ENCODE measurements at places on chromosomes 1 and 21.

DNA sequence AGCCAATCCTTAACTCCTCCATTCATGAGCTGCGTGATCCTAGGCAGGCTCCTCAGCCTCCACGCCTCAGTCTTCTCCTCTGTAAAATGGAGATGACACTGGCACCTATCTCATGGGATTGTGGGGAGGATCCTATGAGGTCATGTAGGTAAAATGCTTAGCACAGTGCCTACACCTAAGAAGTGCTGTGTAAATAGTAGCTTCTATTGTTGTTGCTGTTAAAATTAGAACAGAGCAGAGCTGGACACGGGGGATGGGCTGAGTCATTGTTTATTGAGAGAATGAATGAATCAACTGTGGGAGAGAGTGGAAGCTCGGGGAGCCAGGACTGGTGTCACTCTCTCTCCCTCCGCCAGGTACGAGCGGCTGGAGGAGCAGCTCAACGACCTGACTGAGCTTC, 43.0 kb downstream of the TMCC2 start:
- DNase-seq, result no peak

DNA sequence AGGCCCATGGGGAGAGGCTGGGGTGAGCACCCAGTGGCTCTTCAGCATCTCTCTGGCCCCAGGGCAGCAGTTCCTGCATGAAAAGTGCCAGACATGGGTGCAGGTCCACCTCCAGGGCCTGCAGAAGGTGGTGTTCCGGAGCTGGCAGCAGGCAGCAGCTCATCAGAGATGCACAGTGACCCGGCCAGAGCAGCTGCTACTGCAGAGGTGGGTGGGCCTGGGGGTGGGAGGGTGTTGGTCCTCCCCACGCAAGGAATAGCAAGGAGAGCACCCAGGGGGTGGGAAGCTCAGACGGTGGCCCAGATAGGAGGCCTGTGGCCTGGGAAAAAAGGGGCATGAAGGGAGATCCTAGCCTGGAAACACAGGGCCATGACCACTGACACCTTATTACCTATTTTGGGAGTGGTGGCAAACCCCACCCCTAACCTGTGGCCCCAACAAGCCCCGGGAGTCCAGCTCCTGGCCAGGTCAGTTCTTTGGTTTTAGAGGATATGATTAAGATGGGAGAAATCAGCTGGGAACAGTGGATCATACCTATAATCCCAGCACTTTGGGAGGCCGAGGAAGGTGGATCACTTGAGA, 20.2 kb downstream of the C1orf167 start:
- no peak for DNase-seq

GRCh38 chr1:105137543-105138457, 1388.1 kb downstream of the AMY1C start:
- no peak for DNase-seq

GRCh38 chr1:59265622-59266021, 31.3 kb upstream of the FGGY start:
- DNase-seq, result no peak

- no peak for DNase-seq
Observed at GRCh38 chr1:154683820-154684219, 75.8 kb upstream of the ADAR start.

GRCh38 chr1:119554183-119554582, 47.2 kb downstream of the HSD3B1 start:
- DNase-seq, result peak; percentile 49

DNA sequence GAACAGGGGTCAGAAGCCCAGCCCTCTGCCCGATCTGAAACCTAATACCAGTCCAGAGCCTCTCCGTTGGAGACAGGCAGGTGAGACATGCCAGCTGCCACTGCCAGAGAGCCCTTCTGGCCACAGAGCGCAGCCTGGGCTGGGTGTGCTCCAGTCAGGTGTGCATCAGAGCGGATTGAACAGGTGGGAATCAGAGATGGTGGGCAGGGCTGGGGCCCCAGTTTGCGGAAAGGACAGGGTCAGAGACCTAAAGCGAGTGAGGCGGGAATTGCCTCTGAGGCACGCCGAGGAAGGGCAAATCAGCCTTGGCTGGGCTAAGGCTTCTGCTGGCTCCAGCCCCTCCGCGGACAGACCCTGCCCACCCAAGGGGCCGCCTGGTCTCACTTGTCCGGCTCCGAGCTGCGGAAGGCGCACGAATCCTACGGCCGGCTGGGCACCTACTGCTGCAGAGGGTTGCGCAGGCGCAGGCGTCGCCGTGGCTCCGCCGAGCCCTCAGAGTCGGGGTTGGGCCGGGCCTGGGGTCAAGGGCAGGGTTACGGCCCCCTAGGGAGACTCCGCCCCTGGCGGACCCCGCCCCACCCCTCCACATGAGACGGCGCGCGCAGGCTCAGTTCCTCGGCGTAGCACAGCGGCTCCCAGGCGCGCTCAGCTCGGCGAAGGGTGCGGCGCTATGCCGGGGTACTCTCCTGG, 10.3 kb downstream of the CPLANE2 start:
- DNase-seq, result no peak
